ENCODE measurements at places on chromosomes 4 and X. TPM values are rescaled to one million over a fixed set of nuclear protein-coding genes. Genes with fewer than 3 reads are reported as not detected.

GRCh38 chr4:182805750-182806149, 111.4 kb downstream of the DCTD start:
- DNase-seq = no peak

- no peak for DNase-seq
Observed at GRCh38 chrX:25531096-25531495, 515.3 kb upstream of the ARX start.

GRCh38 chrX:69844636-69845035, 205.1 kb downstream of the AWAT2 start:
- DNase-seq = no peak

- DNase-seq = no peak
Observed at GRCh38 chrX:24761306-24761705, 67.6 kb downstream of the POLA1 start.

DNA sequence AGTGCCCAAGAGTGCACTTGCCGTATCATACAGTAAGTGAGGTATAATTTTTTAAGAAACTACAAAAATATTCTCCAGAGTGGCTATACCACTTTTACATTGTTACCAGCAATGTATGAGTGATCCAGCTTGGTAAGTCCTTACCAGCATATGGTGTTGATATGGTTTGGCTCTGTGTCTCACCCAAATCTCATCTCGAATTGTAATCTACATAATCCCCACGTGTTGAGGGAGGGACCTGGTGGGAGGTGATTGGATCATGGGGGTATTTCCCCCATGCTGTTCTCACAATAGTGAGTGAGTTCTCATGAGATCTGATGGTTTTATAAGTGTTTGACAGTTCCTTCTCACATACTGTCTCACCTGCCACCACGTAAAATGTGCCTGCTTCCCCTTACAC, 44.8 kb downstream of the RBMX start:
- DNase-seq = no peak

The GASK1B gene
- total RNA-seq = 0.99 TPM

The PDE5A gene
- total RNA-seq = 5.4 TPM

The BCORL1 gene
- total RNA-seq = 3.3 TPM
